Muscle of back (tissue), 13 donors: ENCODE measurements at places on chromosomes 1 and 21.

DNA sequence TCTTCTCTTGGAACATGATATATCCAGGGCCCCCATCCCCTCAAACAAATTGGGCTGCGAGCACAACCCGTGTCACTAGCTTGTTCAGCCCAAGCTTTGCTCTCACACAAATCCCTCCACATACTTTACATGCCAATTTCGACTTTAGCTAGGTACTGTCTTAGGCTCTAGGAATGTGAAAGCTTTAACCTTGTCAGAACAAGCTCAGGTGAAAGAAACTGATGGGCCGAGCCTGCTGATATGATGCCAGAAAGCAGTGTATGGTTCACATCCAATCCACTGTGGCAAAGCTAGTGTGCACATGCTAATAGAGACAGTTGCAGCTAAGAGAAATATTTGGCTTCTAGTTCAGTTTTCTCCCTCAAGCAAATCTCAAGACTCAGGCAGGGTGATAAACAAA is 79.5 kb downstream of the TNFSF18 start:
- no peak for DNase-seq

DNA sequence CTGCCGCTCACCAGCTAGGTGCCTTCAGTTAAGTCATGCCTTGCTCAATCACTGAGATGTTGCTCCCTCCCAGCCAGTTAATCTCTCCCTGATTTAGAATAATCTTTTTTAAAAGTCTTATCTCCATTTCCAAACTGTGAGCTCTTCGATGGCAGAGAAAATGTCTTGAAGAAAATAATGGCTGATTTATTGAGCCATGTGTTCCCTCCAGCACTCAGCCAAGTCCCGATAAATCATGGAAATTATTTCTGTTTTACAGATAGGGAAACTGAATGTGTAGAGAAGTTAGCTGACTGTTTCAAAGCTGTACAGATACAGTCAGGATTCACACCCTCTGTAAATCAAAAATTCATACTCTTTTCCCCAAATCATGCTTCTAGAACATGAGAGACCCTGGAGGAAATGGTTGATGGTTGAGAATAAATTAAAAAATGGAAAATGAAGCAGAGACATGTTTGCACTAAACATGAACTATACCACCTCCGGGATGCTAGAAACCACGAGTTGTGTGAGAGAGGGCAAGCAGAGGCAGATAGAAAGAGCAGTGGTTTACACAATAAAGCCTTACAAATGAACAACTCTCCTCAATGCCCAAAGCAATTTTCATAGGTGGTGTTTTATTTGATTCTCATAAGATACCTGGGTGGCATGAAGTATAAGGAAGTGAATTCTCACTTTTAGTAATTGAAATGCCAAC is 376.4 kb downstream of the PLPP3 start:
- no peak for DNase-seq

GRCh38 chr1:203763505-203763904 is 1.5 kb upstream of the LAX1 start:
- DNase-seq: no peak

- no peak for DNase-seq
Observed at GRCh38 chr1:111448482-111448917, 556 bp downstream of the WDR77 start.

- peak; percentile 90 for DNase-seq
Observed at GRCh38 chr1:227542153-227543120, 20.9 kb upstream of the ZNF678 start.

GRCh38 chr1:165647517-165647916 is 16.5 kb downstream of the MGST3 start:
- no peak for DNase-seq

DNA sequence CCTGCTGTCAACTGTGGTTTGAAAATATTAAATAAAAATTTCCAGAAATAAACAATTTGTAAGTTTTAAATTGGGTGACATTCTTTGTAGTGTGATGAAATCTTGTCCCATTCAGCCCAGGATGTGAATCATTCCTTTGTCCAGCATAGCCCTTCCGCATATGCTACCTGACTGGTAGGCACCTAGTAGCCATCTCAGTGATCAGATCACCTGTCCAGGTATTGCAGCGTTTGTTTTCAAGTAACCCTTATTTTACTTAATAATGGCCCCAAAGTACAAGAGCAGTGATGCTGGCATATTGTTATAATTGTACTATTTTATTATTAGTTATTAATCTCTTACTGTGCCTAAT is 351.6 kb upstream of the B3GALT2 start:
- DNase-seq: no peak

DNA sequence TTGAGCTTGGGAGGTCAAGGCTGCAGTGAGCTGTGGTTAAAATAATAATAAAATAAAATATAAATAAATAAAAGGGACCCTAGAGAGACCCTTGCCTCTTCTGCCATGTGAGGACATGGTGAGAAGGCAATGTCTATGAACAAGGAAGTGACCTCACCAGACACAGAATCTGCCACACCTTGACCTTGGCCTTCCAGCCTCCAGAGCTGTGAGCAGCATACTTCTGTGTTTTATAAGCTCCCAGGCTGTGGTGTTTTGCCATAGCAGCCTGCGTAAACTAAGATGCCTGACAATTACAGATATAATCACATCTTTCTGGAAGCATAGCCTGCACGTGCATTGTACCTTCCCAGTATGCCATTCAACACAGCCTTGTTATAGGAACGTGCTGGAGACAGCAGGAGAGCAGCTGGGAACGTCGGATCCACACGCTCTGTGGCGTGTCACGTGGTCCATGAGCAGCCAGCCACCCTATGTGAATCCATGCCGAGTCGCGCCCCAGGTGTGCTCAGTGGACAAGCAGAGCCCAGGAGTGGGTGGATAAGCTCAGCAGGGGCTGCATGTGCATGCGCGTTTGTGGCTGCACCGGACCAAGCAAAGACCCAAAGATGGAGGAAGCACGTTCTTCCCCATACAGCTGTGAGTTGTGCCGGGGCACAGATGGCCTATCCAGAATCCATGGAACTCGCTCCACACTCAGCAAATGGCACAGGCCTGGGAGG is 17.8 kb downstream of the WNT9A start:
- no peak for DNase-seq

GRCh38 chr1:110673805-110674336 is 869 bp downstream of the KCNA3 start:
- no peak for DNase-seq

- DNase-seq: no peak
Observed at GRCh38 chr1:161981735-161982506, 41.7 kb downstream of the OLFML2B start.

- DNase-seq: peak; percentile 69
Observed at GRCh38 chr21:36321325-36322082, 1.5 kb downstream of the MORC3 start.

DNA sequence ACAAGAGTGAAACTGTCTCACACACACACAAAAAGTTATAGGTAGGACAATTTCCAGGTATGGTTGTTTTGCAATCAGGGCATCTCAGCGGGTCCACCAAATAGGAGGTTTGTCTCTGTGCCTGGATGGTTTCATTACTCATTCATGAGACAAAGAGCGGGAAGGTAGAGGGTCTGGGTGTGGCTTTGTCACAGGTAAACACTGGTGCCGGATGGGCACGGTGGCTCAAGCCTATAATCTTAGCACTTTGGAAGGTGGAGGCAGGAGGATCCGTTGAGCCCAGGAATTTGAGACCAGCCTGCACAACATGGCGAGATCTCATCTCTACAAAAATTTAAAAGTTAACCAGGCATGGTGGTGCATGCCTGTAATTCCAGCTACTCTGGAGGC is 16.3 kb upstream of the ERVH48-1 start:
- no peak for DNase-seq

DNA sequence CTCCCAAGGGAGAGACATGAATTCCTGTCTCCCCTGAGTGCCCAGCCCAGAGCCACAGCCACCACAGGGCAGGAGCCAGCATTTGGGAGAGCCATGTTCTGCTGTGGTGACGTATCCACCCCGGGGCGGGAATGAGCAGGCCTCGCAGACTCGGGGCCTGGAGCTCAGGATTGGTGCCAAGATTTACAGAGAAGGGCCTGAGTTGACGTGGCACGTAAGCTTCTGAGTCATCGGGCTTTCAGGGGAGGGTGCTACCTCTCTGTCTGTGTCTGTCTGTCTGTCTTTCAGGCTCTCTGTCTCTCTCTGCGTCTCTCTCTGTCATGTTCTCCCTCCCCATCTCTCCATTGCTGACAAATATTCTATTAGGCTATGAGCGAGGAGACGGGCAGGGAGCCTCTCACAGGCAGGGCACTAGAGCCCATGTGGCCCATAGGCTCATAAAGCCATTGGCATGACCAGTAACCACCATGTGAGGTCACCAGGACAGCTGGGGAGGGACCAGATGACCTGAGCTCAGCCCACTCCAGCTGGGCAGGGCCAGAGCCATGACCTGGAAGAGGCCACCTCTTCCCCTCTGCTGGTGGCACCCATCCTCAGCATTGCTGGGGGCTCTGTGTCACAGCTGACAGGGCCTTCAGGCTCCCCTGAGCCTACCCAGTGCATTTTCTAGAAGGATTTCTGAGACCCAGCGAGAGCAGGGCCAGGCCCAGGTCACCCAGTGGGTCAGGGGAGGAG is 300.0 kb upstream of the VAMP3 start:
- peak; percentile 69 for DNase-seq

DNA sequence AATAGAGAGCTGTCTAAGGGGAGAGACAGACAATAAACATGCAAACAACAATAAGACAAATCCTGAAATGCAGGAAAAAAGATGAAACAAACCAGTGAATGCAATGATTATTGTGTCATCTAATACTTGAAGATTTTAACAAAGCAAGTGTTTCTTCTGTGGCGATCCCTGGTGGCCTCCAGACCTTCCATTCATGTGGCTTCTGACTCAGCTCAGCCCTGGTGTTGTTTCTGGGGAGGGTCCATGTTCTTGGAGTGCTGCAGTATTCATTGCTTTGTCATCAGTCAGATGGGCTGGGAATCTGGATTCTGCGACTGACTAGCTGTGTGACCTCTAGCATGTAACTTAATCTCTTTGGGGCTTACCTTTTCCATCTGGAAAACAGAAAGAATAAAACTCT is 1.5 kb upstream of the C2CD4D start:
- no peak for DNase-seq

- DNase-seq: no peak
Observed at GRCh38 chr1:64093941-64094340, 109.5 kb upstream of the UBE2U start.

- DNase-seq: no peak
Observed at GRCh38 chr1:206719169-206719839, 34.6 kb downstream of the MAPKAPK2 start.

DNA sequence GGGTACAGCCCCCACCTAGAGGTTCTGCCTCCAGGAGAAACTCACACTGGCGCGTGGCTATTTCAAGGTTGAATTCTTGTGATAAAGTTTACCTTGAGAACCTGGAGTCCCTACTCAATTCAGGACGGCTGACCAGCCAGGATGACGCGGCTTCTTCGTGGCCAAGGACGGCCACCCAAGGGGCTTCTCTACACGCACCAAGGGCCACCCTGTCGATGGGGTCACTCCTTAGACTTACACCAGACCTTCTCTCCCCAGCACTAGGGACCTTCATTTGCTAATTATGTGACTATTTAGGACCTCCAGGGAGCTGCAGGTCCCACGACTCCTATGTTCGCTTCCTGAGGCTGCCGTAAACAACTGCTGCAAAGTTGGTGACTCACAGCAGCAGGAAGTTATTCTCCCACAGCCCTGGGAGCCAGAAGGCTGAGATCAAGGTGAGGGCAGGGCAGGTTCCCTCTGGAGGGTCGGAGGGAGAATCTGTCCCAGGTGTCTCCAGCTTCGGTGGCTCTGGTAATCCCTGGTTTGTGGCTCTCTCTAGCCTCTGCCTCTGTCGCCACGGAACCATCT is 135.9 kb downstream of the NPHP4 start:
- DNase-seq: no peak

GRCh38 chr1:10909697-10910680 is 102.5 kb upstream of the TARDBP start:
- no peak for DNase-seq

DNA sequence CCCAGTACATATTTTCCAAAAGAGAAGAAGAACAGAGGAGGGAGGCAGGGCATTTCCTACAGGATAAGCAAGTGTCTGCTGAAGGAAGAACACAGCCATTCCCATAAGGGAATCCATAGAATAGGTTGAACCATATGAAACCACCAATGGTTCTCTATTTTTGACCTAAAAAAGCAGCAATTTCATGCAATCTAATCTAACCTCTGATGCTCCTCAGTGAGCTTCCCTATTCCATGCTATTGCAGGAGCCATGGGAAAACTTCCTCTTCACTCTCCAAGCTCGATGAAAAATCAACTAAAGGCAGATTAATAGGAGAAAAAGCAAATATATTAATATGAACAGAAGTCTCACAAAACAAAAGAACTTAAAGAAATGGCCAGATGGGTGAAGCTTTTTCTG is 50.5 kb downstream of the SIPA1L2 start:
- no peak for DNase-seq

DNA sequence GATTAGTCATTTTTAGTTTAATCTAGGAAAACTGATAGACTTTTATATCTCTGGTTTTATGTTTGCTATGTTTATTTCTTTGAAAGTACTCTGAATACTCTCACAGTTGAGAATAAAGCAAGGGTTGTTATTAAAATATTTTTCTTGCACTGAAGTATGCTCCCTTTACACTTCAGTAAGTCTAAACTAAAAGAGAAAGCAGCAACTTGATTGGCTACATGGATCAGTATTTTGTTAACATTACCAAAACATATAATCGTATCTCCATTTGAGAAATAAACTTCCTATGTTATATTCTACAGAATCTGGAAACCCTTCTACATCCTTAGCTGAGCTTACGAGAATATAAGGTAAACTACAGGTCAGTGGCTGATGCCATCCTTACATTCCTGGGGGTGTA is 149.5 kb upstream of the HP1BP3 start:
- no peak for DNase-seq

DNA sequence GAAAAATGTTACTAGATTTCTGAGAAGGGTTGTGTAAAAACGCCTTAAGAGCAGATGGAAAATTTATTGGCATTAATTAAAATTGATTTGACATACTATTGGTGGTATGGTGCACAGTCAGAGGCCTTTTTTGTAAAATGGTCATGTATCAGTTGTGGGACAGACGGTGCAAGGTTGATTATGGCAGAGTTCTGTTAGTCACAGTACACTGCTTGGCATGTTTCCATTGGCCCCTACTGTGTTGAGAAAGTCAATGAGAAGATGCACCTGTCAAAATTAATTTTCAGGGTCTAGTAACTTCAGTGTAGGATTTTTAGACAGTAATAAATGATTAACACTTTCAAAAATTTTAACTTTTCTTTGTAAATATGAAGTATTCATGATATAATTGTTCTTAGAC is 4.4 kb downstream of the B3GALT2 start:
- DNase-seq: peak; percentile 27

DNA sequence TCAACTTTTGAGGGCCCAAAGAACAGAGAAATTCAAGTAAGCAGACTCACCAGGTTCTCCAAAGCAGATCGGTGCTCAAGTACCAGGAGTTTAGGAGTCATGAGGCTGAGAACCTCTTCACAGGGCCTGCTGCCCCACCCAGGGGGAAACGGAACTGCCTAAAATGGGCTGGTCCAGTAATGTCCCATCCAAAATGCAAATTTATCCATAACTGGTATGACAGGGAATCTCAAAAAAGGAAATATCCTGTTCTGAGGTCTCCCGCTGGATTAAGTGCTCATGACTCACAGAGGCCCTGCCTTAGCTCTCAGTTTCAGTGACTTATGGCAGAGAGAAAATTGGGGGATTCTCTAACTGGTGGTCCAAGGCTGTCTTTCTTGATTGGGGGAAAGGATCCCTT is 9.3 kb downstream of the SPRR2G start:
- no peak for DNase-seq
